HT1080 (cell line): ENCODE measurements at places on chromosomes 1 and 21. TPM values are rescaled to one million over a fixed set of nuclear protein-coding genes. Genes with fewer than 3 reads are reported as not detected.
A peak's percentile ranks its signal among the peaks of the same experiment; 100 is the strongest.

DNA sequence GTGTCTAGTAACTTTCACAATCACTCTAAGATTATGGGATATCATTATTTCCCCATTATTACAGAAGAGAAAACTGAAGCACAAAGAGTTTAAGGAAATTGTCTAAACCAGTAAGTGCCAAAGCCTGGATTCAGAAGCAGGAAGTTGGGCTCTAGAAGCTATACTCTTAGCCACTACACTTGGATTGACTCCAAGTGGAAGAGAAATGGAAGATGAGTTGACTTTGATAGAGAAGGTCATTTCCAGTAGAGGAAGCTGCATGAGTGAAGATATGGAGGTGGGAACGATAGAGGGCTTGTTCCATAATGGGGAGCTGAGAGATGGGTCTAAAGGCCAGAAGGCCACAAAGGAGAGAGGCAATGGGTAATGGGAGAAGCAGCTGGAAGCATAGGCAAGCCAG is 11.7 kb upstream of the TDRD10 start:
- no peak for DNase-seq

DNA sequence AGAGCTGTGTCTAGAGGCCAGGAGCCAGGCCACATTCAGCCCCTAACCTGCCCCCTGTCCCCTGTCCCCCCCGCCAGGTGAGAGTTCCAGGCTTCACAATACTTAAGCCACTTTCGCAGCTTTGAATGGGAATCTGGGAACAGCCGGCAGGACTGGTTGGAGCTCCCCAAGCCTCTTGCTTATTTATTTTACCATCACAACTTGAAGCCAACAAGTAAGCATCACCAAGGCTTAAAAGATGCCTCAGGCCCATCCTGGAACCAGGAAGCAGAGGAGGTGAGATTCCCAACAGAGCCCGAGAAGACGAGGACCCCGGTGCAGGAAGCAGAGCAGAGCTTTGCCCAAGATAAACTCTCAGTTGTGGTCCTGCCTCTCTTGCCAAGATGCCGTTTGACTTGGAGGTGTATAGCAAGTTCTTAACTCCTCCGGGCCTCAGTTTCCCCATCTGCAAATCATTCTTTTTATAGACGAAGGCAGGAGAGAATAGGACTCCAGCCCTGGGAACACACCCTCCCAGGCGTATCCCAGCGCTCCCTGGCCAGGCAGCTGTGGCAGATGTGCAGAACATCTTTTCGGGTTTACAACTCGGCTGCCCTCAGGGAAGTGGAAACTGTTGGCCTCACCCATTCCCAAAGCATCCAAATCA is 66.8 kb upstream of the SLC25A33 start:
- no peak for DNase-seq

DNA sequence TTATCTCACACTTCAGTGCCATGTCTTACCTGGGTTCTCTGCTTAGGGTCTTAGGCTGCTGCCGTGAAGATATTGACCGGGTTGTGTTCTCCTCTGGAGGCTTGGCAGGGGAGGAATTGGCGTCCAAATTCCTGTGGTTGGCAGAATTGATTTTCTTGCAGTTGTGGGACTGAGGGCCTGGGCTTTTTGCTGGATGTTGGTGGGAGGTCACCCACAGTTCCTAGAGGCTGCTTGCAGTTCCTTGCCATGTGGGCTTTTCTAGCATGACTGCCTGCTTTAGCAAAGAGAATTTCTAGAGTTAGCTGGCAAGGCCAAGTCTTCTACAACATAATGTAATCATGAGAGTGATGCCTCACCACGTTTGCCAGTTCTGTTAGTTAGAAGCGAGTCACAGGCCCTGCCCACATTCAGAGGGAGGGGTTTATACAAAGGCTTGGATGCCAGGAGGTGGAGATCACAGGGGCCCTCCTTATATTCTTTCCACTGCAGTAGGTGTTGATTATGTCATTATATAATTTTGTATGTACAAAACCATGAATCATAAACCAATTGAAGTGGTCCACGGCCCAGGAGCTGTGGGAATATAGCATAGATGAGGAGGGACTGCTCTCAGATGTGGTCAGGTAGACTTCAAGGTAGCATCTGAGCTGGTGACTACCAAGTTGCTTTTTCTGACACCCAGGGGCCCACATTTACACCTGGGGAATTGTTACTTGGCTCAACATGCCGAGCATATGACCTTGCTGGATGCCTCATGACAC is 6.6 kb downstream of the UBL4B start:
- DNase-seq: no peak

Gene VAV3
- 3.7 and 5.7 TPM in 2 replicates for total RNA-seq

Gene RNPC3
- total RNA-seq: 4.1 and 7.4 TPM in 2 replicates

Gene FAM72A
- 9.0 and 15.0 TPM in 2 replicates for total RNA-seq

- DNase-seq: peak; percentile 57
Measured at GRCh38 chr1:231407547-231408396, 14.3 kb downstream of the EGLN1 start.
